ENCODE measurements at places on chromosomes 7 and 10.
A peak's percentile ranks its signal among the peaks of the same experiment; 100 is the strongest.

- DNase-seq, result no peak
Observed at GRCh38 chr10:30992681-30993080, 39.0 kb downstream of the ZNF438 start.

- peak; percentile 25 for DNase-seq
Observed at GRCh38 chr10:30812018-30812851, 182.7 kb upstream of the LYZL2 start.

GRCh38 chr7:127765150-127765549 lies 113.2 kb downstream of the SND1 start:
- DNase-seq, result no peak

GRCh38 chr7:101362334-101363195 lies at the start of gene COL26A1:
Gene COL26A1, plus strand, starts transcription at chr7:101362875. Its CDS starts 158 bp downstream, at chr7:101363033.
- peak; percentile 45 for DNase-seq

DNA sequence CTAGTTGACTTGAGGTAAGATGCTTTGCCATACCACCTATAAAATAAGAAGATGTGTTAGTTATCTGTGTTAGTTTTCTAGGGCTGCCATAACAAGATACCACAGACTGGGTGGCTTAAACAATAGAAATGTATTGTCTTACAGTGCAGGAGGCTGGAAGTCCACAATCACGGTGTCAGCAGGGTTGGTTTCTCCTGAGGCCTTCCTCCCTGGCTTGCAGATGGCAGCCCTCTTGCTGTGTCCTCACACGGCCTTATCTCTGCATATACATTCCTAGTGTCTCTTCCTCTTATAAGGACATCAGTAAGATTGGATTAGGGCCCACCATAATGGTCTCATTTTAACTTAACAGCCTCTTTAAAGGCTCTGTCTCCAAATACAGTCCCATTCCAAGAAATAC lies 192.1 kb downstream of the GATA3 start:
- no peak for DNase-seq

DNA sequence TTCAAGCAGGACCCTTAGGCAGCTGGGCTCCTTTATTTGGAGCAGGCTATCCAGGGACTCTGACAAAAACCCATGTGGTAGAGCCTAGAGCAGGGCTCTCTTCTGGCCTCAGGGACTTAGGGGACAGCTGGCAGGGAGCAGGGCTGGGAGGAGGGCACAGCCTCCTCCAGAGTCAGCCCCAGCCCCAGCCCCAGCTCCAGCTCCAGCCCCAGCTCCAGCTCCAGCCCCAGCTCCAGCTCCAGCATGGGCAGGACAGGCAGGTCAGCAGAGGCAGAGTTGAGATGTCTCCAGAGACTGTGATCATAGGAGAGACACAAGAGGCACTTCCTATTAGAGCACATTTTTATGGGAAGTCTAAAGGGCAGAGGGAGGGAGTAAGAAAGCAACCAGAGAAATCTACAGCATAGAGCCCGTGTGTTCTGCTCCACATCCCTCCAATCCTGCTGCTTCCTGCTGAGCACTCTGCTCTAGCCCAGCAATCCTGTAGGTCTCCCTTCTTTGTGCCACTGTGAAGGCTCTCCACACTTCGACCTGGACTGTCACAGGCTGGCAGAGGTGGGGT lies 13.3 kb upstream of the C10orf53 start:
- no peak for DNase-seq

GRCh38 chr7:92282930-92283329 lies 37.2 kb downstream of the ANKIB1 start:
- no peak for DNase-seq

GRCh38 chr7:31513790-31514189 lies at the start of gene ITPRID1:
Gene ITPRID1, plus strand, starts transcription at chr7:31514090. Its CDS starts 38,935 bp downstream, at chr7:31553025.
- no peak for DNase-seq

DNA sequence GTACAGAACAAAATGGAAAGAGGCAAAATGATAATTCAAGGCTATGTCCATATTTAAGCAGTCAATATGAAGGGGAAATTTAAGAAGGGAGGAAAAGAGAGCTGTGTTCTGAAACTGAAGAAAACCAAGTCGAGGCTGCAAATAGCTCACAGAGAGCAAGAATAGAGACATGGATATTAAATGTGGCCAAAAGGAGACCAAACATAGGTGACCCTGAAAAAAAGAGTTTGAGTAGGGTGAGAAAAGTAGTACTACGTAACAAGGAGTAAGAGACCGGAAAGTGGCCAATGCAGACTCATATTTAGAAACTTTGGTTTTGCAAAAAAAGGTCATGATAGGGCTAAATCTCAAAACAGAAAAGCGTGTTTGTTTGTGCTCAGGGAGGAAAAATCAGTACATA lies 84.6 kb downstream of the GNAT3 start:
- DNase-seq, result no peak

GRCh38 chr10:115665549-115665948 lies 572.4 kb downstream of the ATRNL1 start:
- no peak for DNase-seq

- no peak for DNase-seq
Observed at GRCh38 chr10:75105576-75106197, 5.8 kb upstream of the SAMD8 start.

- DNase-seq, result no peak
Observed at GRCh38 chr7:13062631-13063030, 375.2 kb downstream of the ARL4A start.

- no peak for DNase-seq
Observed at GRCh38 chr10:101941871-101942270, 98.3 kb upstream of the KCNIP2 start.

GRCh38 chr10:81104494-81104893 lies 566.8 kb downstream of the SH2D4B start:
- DNase-seq, result no peak

GRCh38 chr7:43530553-43531410 lies 52.1 kb upstream of the STK17A start:
- DNase-seq, result no peak

DNA sequence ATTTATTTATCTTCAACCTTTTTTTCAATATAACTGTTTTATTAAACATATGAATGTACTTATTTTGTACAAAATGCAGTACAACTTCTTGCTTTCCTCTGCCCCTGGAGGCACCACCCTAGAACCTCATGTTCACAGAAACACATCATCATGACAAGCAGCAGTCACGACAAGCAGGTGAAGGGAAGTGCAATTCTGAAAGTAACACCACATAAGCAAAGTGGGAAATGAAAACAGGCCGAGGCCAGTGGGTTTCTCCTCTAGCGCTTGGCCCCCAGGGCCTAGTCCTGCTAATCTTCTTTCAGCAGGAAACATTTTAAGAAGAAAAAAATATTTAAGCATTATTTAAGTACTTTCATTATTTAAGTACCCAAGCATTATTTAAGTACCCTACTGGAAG lies 598.1 kb downstream of the SH2D4B start:
- no peak for DNase-seq

- DNase-seq, result no peak
Observed at GRCh38 chr7:26305869-26306665, 14.4 kb downstream of the SNX10 start.

DNA sequence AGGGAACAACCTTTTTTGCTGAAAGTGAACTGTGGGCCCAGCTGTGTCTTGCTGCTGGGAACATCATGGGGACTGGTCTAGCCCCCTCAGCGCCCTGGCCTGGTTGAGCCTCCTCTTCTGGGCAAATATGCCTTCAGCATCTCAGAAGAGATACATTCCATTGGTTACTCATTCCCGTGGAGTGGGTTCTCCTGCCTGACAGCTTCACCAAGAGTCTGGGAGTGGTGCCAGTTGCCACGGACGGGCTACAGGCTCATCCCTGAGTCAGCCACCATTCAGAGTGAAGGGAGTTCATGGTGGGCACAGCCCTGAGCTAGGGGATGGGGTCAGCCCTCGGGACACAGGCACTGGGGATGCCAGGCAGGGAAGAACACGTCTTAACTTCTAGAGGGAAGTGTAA lies 81.9 kb downstream of the RAMP3 start:
- no peak for DNase-seq

GRCh38 chr7:91088691-91089090 lies 175.5 kb upstream of the FZD1 start:
- DNase-seq, result no peak

GRCh38 chr7:21028186-21028585 lies 241.5 kb upstream of the SP8 start:
- no peak for DNase-seq

DNA sequence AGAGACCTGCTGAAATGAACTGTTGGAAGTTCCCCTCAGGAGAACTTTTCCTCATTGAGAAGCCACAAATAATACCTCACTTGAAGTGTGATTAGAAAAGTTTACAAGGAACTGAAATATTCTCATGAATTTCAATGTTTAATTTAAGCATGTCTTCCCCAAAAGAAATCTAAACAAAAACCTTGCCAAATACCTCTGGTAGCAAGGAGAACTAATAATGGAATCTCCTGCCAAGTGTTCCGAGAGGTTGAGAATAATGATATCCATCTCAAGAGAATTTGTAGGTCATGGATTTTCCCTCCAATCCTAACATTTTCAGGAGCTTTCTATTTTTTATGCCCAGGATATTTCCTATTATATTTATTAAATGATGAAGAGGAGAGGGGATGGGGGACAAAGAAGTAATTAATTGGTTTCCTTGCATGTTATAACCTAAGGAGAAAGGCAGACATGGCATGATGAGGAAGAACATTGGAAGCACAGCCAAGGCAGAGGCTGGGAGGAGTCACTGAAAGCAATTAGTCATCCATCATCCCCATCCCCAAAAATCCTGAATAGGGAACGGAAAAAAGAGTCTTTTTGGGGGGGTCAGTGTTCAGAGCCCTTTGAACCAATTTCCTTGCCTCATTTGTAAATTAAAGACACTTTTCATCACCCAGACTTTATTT lies 93.6 kb upstream of the IL6 start:
- no peak for DNase-seq

DNA sequence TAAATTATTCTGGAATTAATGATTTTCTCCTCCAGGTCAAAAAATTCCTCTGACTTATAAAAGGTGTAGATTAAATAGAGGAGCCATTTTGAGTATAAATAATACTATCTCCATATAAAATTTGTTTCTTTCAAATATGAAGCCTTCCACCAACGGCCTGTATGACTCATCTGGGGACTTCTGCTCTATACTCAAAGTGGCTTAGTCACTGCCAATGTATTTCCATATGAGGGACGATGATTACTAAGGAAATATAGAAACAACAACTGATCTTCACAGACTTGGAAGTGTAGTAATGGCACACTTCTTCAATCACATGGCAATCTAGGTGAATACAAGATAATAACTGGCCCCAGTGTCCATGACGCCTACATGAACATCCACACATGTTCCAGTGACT lies 335.6 kb upstream of the HGF start:
- DNase-seq, result no peak

Data from RPMI8226 (cell line).